ENCODE measurements at places on chromosomes 12 and 14. TPM values are rescaled to one million over a fixed set of nuclear protein-coding genes. Genes with fewer than 3 reads are reported as not detected.

The NIN gene
- total RNA-seq: 219 TPM

The TEX22 gene
- total RNA-seq: 8.4 TPM

DNA sequence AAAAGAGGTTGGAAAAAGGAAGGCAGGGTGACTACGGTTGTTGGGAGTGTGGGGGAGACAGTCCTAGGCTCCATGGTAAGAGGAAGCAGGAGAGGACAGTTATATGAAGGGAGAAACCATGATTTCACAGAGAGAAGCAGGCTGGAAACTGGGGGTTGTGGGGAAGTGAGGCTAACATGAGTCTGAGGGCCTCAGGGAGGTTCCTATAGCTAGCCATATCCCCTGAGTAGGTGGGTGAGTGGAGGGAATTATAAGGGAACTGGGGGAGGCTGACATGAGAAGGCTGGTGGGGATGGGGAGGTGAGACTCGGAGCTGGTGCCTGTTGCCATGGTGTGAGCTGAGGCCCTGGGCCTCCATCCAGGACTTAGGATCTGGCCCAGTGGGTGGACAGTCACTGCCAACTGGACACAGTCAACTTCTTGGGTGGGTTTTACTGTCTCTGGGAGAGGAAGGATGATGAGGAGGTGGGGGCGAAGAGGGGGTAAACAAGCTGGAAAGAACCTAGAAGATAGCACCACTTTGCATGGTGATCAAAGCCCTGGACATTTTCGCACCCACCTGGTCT, 1.4 kb downstream of the RNASE13 start:
- H3K27ac ChIP-seq: no peak overlapping the region
- H3K4me1 ChIP-seq: no peaks in the 10 kb centered on the region
- H3K4me3 ChIP-seq: no peak overlapping the region
- no peak for DNase-seq
- no peaks in the 10 kb centered on the region for H3K36me3 ChIP-seq
- H3K27me3 ChIP-seq: no peaks in the 10 kb centered on the region

- H3K4me3 ChIP-seq: peak overlapping the region; percentile 42
- no peaks in the 10 kb centered on the region for H3K27me3 ChIP-seq
- peak; percentile 73 for DNase-seq
- no peak overlapping the region for H3K27ac ChIP-seq
Measured at GRCh38 chr12:116547955-116548501, 11.2 kb upstream of the MAP1LC3B2 start.

- H3K27me3 ChIP-seq: no peaks in the 10 kb centered on the region
- H3K4me1 ChIP-seq: peaks cover 20% of the 10 kb centered on the region
- no peak overlapping the region for H3K4me3 ChIP-seq
- H3K27ac ChIP-seq: no peak overlapping the region
- DNase-seq: no peak
Measured at GRCh38 chr12:116927244-116927940, 16.6 kb downstream of the FBXW8 start.

- H3K36me3 ChIP-seq: peaks cover 69% of the 10 kb centered on the region
- no peaks in the 10 kb centered on the region for H3K27me3 ChIP-seq
- no peak overlapping the region for H3K27ac ChIP-seq
- no peak for DNase-seq
Measured at GRCh38 chr14:61780125-61780524, 17.9 kb downstream of the SNAPC1 start.

GRCh38 chr14:99592933-99593753, 10.9 kb downstream of the CCDC85C start:
- no peaks in the 10 kb centered on the region for H3K27me3 ChIP-seq
- peaks cover 8% of the 10 kb centered on the region for H3K4me1 ChIP-seq
- H3K27ac ChIP-seq: no peak overlapping the region

- H3K36me3 ChIP-seq: no peaks in the 10 kb centered on the region
- H3K4me3 ChIP-seq: no peak overlapping the region
- no peaks in the 10 kb centered on the region for H3K4me1 ChIP-seq
- no peak for DNase-seq
- H3K27ac ChIP-seq: no peak overlapping the region
- no peaks in the 10 kb centered on the region for H3K27me3 ChIP-seq
Measured at GRCh38 chr14:55781046-55781445, 201.0 kb downstream of the KTN1 start.

- H3K27me3 ChIP-seq: no peaks in the 10 kb centered on the region
- H3K27ac ChIP-seq: no peak overlapping the region
- peaks cover 17% of the 10 kb centered on the region for H3K36me3 ChIP-seq
- peak; percentile 82 for DNase-seq
Measured at GRCh38 chr12:122123051-122123760, 44.6 kb downstream of the MLXIP start.

- no peaks in the 10 kb centered on the region for H3K27me3 ChIP-seq
- no peaks in the 10 kb centered on the region for H3K4me1 ChIP-seq
- H3K4me3 ChIP-seq: no peak overlapping the region
Measured at GRCh38 chr12:93950311-93950710, 198.1 kb upstream of the PLXNC1 start.

DNA sequence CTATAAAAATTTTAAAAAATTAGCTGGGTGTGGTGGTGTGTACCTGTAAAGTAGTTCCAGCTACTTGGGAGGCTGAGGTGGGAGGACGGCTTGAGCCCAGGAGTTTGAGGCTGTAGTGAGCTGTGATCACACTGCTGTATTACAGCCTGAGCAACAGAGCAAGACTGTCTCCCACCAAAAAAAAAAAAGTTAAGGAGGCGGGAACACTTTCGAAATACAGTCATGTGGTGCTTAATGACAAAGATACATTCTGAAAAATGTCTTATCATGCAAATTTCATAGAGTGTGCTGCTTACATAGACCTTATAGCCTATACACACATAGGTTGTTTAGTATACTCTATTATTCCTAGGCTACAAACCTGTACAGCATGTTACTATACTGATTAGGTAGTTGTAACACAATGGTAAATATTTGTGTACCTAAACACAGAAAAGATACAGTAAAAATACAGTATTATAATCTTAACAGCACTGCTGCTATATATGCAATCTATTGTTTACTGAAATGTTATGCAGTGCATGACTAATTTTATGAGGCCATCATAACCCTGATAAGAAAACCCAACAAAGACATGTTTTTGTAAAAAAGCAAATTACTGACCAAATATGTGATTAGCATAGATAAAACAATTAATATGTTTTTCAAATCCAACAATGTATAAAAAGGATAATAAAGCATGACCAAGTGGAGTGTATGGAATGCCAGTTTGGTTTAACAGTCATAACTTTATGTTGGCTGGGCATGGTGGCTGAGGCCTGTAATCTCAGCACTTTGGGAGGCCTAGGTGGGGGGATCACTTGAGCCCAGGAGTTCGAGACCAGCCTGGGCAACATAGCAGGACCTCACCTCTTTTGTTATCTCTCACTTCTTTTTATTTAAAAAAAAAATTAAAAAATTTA, 11.4 kb downstream of the EIF2S1 start:
- H3K36me3 ChIP-seq: peaks cover 5% of the 10 kb centered on the region
- no peak overlapping the region for H3K4me3 ChIP-seq

The ITGB7 gene
- 199 TPM for total RNA-seq

The EFS gene
- total RNA-seq: not detected

The NFATC4 gene
- 7.9 TPM for total RNA-seq

DNA sequence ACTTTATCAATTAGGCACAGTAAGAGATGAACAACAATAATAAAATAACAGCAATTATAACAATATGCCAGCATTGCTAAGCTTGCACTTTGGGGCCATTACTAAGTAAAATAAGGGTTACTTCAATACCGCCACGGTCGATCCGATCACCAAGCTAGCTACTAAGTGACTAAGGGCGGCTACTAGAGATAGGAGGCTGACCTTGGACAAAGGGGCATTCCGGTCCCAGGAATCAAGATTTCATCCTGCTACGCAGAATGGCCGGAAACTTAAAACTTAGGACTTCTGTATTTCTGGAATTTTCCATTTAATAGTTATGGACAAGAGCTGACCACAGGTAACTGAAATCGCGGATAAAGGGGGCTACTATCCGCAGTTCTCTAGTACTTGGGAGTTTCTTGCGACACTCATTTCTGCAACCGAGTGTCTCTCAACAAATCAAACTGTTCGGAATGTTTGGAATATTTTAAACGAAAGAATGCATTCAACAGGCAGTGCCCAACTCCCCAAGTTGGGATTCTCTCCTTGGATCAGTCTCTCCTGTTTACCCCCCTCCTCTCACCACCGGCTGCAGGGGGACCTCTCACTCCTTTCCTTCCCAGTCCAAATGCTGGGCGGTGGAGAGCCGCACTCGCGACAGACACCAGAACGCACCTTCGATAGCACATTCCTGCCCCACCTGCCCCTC, 650 bp downstream of the HEBP1 start:
- H3K36me3 ChIP-seq: no peaks in the 10 kb centered on the region
- H3K4me1 ChIP-seq: peaks cover 20% of the 10 kb centered on the region
- peak overlapping the region; percentile 59 for H3K27ac ChIP-seq

The TGM1 gene
- total RNA-seq: 11.4 TPM

GRCh38 chr12:32765906-32766305, 10.2 kb upstream of the YARS2 start:
- no peaks in the 10 kb centered on the region for H3K27me3 ChIP-seq
- peaks cover 10% of the 10 kb centered on the region for H3K4me1 ChIP-seq
- H3K36me3 ChIP-seq: no peaks in the 10 kb centered on the region
- no peak overlapping the region for H3K27ac ChIP-seq

DNA sequence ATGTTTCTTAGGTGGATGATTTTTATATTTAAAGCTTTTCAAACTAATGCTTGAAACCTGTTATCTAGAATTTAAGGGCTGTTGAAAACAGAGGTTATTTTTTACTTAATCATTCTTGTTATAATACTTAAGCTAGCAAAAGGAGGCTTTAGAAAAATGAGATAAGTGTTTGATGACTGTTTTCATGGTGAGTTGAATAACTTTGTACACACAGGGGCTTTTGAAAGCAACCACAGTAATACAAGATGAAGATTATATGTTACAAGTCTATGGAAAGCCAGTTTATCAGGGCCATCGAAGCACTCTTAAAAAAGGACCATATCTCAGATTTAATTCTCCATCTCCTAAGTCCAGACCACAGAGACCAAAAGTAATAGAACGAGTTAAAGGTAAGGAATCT, 33.3 kb downstream of the KIAA0586 start:
- no peak overlapping the region for H3K27ac ChIP-seq
- peaks cover 15% of the 10 kb centered on the region for H3K36me3 ChIP-seq
- H3K4me1 ChIP-seq: no peaks in the 10 kb centered on the region
- no peak overlapping the region for H3K4me3 ChIP-seq

DNA sequence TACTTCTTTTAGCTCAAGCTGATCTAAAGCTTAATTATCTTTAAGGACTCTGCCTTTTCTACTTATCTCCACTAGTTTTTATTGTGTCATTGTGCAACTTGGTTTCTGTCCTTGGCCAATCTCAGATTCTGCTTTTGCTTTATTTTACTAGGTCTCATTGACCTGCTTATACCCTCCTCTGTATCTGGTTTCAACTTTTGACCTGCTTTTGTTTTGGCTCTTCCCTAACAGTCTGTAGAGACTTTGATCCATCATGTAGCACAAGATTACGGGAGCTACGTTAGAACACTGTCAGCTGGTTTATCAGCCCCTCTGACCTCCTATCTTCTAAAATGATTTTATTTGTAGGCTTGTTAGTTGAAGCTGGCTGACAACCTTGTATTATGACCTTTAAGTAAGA, 43.6 kb downstream of the ZCRB1 start:
- H3K4me1 ChIP-seq: peaks cover 8% of the 10 kb centered on the region
- no peak for DNase-seq
- H3K27ac ChIP-seq: no peak overlapping the region
- no peak overlapping the region for H3K4me3 ChIP-seq
- H3K36me3 ChIP-seq: no peaks in the 10 kb centered on the region
- H3K27me3 ChIP-seq: no peaks in the 10 kb centered on the region

DNA sequence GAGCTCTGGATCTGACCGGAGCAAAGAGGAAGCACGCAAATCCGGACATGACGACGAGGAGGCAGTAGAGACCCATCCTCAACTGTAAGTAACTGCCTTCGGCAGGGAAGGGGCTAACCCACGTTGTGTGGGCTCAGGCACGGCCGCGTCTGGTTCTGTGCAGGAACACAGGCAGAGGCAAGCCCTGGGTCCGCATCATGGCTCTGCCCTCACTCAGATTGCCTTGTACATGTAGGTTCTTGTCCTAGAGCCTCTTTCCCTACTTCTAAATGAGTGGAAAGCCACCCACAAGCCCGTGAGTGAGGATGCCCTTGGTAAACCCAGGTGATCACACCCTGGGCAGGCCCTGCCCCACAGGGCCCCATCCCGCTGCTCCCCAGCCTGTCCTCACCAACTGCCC, 8.9 kb upstream of the RPLP0 start:
- H3K27me3 ChIP-seq: no peaks in the 10 kb centered on the region
- DNase-seq: no peak
- H3K4me1 ChIP-seq: no peaks in the 10 kb centered on the region
- no peak overlapping the region for H3K27ac ChIP-seq
- H3K4me3 ChIP-seq: no peak overlapping the region

DNA sequence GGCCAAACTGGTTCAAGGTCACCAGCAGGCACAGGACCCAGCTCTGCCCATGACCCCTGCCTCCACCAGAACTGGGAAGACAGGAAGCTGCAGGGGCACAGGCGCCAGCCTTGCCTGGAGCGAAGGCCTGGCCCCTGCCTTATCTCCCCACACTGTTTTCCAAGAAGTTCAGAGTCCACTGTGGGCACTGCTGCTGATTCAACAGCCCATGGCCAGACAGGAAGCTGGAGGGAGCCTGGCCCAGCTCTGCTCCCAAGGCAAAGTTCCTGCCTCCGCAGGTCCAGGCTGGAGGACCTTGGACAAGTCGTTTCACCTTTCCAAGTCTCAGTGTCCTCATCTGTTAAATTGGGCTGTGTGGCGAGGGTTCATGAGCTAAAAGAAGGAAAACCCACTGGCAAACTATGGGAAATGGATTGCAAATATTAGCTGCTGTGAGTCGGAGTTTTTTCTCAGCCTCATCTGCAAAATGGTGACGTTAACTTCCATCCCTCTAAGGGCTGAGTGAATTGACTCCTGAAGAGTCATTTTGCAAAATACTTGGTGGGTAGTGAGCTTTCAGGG, 1.2 kb downstream of the PHETA1 start:
- H3K36me3 ChIP-seq: peaks cover 4% of the 10 kb centered on the region
- DNase-seq: no peak
- H3K4me1 ChIP-seq: peaks cover 20% of the 10 kb centered on the region
- H3K27ac ChIP-seq: no peak overlapping the region
- peak overlapping the region; percentile 68 for H3K4me3 ChIP-seq

The TMEM179 gene
- total RNA-seq: not detected

DNA sequence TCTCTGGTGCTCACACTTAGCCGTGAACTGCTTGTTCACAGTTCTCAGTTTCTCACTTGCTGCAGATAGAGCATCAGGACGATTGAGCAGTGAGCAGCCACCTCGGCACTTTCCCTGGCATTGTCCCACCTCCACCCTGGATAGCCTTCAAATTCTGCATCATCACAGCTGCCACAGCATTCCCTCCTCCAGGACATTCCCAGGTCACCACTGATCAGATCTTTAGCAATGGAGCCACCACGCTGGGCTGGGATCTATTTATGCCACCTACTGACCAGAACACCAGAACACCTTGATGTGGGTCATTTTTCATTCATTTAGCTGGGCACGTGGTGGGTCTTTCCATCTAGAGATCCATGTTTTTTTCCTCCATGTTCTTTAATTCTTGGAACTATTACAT, 23.6 kb downstream of the ACADS start:
- no peak overlapping the region for H3K4me3 ChIP-seq
- no peaks in the 10 kb centered on the region for H3K4me1 ChIP-seq
- H3K27ac ChIP-seq: no peak overlapping the region

The KRT6B gene
- not detected for total RNA-seq

The TEDC1 gene
- 25.9 TPM for total RNA-seq

GRCh38 chr14:68953196-68953555, 25.9 kb downstream of the ACTN1 start:
- no peak for DNase-seq
- no peak overlapping the region for H3K27ac ChIP-seq
- H3K4me3 ChIP-seq: no peak overlapping the region
- H3K27me3 ChIP-seq: no peaks in the 10 kb centered on the region
- no peaks in the 10 kb centered on the region for H3K4me1 ChIP-seq
- H3K36me3 ChIP-seq: no peaks in the 10 kb centered on the region
